AG09319 (cell line): ENCODE measurements at places on chromosomes 13 and 19.
A peak's percentile ranks its signal among the peaks of the same experiment; 100 is the strongest.

DNA sequence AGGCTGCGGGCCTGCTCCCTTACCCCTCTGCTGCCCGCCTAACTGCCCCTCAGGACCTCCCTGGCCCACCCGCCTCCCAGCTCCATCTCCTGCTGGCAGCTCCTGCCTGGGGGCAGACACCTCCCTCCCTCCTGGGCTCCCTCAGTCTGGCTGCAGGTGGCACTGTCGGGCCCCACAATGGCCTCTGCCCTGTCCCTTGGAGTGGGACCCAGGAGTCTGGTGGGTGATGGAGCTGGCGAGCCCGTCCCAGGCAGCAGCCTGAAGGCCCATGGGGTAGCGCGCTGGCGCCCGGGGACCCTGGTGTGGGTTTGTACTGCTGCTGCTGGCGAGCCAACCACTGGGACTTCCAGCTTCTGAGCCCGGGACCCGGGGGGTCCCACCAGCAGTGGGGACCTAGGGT lies 83.6 kb downstream of the KDM4B start:
- no peak for DNase-seq

DNA sequence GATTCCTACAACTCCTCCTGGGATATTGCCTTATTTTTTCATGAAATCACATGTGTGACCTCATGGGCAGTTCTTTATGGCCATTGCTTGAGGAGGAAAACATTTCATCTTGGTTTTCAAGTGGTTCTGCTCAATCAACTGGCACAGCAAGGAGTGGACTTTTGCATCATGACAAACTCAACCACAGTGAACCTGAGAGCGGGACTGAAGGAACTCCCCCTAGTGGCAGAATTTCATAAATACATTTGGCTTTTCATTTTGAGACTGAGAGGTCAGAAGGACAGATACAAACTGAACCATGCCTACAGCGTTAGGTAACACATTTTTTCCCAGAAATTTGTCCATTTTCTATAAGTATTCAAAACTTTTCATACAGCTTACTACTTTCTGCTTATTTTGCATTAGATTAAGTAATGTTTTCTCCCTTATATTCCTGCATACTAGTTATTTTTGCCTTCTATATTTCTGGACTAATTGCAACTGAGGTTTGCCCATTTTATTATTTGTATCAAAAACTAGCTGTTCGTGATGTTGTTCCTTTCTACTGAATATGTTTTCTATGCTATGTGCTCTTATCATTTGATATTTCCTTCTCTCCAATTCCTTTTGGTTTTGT lies 13.4 kb upstream of the SIGLEC12 start:
- DNase-seq = peak; percentile 10

DNA sequence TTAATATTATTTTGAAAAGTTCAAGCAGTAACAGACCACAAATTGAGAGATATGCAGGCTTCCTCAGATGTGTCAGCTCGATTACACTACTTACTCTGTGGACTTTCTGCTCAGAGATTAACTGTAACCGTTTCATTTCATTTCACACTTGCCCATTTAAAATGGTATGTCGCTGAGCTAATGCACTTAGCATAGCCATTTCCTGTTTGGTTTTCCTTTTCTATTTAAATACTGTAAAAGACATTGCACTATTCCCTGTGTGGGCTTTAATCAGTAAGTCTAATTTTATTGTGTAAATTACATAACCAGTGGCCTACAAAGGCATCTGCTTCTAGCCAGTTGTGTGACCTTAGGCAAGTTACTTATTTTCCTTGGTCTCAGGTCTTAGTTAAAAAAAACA lies 237.6 kb downstream of the LACC1 start:
- no peak for DNase-seq

- DNase-seq = peak; percentile 52
Observed at GRCh38 chr19:54168174-54168917, 4.6 kb downstream of the TMC4 start.

- no peak for DNase-seq
Observed at GRCh38 chr19:41116261-41116660, 2.0 kb downstream of the CYP2F1 start.

DNA sequence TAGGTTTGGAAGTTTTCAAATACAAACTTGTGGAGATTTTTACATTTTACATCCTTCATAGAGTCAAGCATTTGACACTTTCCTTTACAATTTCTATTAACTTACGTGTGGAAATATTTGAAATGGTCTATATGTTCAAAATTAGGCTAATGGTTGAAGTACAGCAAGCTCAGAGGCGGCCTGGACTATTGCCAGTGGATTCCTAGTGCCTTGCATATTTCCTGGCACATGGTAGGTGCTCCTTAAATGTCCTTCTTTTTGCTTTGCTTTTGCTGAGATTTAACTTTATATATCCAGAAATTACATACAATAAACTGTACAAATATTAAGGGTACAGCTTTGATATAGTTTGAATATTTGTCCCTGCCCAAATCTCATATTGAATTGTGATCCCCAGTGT lies 93.9 kb downstream of the UBL3 start:
- no peak for DNase-seq

GRCh38 chr13:33544308-33544707 lies 258.8 kb upstream of the STARD13 start:
- DNase-seq = no peak

DNA sequence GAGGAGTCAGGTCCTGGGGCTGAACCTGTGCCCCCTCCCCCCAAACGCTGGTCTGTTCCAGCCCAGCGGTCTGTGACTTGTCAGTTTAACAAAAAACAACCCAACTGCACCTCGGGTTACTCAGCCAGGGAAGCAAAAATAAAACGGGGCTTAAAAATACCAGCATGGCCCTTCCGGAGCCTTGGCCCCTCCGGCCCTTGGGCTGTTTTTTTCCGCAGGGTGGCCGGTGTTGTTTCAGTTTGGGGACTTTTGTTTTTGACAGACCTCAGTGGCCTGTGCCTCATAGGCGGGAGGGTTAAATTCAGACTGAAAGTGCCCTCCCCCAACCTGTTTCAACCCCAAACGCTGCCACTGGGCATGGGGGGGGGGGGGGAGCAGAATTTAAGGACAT lies 4.0 kb downstream of the TCF3 start:
- no peak for DNase-seq

DNA sequence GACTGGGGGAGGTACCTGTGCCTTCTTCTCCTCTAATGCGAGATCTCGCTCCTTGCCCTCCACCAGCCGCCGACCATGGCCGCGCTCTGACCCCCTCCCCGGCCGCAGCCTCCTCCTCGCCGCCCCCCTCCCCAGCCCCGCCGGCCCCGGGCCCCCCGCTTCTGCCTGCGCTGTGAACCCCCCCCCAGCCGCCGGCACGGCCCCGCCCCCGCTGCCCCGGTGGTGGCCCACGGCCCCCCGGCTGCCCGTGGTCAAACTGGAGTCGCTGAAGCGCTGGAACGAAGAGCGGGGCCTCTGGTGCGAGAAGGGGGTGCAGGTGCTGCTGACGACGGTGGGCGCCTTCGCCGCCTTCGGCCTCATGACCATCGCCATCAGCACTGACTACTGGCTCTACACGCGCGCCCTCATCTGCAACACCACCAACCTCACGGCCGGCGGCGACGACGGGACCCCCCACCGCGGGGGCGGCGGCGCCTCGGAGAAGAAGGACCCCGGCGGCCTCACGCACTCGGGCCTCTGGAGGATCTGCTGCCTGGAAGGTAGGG lies at the start of gene CACNG8:
TSS of gene CACNG8 (plus strand) at position 51 of the 545 bp plus-strand sequence.
- DNase-seq = no peak

GRCh38 chr13:72637561-72637960 lies 89.9 kb downstream of the MZT1 start:
- DNase-seq = no peak

DNA sequence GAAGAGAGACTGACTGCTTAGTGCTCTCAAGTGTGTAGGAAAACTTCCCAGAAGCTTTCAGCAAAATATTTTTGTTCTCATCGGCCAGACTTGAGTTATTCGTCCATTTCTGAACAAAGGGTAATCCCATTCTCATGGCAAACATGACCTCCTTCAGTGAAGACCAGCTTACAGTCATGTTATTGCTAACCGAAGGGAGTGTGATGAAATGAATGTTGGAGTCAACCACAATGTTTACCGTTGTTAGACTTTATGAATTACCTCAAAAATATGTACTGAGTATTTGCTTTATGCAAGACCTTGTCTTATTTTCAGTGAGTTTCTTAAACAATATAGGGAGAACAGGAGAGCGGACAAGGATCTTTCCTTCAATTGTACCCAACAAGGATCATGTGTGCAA lies 228.6 kb downstream of the LMO7 start:
- no peak for DNase-seq

DNA sequence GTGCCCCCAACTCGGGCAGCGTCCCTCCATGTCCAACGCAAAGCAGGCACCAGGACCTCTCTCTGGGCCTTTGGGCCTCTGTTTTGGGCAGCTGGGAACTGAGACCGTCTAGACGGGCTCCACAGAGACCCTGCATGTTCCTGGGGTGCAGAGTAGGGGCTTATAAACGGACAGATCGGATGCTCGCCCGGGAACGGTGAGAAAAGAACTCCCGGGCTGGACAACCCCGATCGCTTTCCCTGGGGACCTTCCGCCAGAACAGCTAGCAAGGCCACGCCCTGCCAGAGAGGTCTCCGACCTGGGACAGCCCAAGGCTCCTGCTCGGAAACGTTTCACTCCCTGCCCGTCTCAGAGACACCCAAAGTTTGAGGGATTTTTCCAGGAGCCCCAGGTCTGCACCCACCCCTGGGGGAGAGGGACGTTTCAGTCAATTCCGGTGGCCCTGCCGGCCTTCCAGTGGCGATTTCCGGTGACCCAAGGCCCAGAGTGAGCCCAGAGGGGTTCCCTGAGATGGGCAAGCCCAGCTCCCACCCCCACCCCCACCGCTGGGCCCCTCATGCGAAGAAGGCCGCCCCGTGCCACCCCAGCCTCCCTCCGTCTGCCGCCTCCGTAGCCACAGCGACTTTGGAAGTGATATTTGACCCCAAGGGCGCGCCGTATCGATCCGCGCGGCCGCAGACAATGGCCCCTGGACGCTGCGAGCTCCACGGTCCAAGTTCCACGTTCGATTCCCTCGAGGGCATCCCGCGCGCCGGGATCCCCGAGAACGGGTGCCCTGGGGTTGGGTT lies 1.7 kb downstream of the NR2F6 start:
- no peak for DNase-seq

GRCh38 chr13:109126891-109127641 lies 497.7 kb downstream of the MYO16 start:
- DNase-seq = no peak

DNA sequence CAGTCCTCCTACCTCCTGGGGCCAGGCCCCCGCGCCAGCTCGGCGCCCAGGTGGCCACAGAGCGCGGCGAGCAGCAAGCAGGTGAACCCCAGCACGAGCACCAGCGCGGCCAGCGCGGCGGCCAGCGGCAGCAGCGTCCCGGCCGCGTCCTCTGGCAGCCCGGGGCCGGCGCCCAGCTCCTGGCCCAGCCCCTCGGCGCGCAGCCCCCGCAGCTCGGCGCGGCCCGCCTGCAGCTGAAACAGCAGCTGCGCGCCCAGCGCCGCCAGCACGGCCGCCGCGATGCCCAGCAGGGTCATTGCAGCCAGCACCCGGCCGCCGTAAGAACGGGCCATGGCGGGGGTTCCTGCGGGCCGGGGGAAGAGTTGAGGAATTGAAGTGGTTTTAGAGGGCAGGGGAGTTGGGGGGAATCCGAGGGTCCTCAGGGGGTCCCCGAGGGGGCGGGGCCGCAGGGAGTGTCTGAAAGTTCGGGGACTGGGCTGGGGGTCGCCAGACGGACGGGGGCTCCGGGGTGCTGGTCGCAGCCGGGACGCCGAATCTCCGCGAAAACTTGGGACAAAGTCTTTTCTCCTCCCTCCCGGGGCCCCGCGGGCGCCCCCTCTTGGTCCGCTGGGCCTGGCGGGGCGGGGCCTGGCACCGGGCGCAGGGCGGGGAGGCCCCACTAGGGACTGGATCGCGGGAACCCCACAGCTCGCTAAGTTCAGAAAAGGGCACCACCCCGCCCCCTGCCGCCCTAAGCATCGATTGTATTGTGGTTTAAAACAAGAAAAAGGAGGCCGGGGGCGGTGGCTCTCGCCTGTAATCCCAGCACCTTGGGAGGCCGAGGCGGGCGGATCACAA lies at the start of gene TMEM221:
TSS of gene TMEM221 (minus strand) at position 538 of the 837 bp plus-strand sequence. CDS start at position 332, 206 bp downstream.
- no peak for DNase-seq

GRCh38 chr13:32229443-32229842 lies 85.7 kb downstream of the ZAR1L start:
- DNase-seq = no peak
